ENCODE measurements at places on chromosomes 2 and 18. TPM values are rescaled to one million over a fixed set of nuclear protein-coding genes. Genes with fewer than 3 reads are reported as not detected.

NPHP1 gene
- total RNA-seq, result 3.1 TPM

AKAIN1 gene
- total RNA-seq, result not detected

TMEM169 gene
- total RNA-seq, result 0.35 TPM

SLC8A1 gene
- 1.7 TPM for total RNA-seq

RAB17 gene
- 10.6 TPM for total RNA-seq

ACTG2 gene
- not detected for total RNA-seq

DNA sequence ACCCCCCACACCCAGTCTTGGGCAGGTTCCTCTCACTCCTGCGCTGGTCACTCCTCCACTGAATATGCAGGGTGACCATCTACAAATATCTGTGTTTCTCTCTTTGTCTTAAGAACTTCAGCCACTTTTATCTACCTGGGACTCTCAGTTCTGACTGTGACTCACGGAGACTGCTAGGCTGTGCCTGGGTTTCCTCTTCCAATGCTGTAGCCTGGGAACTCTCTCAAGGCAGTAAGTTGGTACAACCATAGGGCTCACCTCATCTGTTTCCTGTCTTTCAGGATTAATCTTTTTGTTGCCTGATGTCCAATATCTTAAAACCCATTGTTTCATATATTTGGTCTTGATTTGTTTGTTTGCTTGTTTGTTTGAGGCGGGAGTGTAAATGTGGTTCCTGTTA lies 47.2 kb upstream of the ZNF396 start:
- H3K4me1 ChIP-seq, result no peaks in the 10 kb centered on the region
- no peaks in the 10 kb centered on the region for H3K27me3 ChIP-seq
- no peak overlapping the region for H3K27ac ChIP-seq
- DNase-seq, result no peak
- H3K4me3 ChIP-seq, result no peak overlapping the region
